ENCODE measurements at places on chromosomes 4 and X. TPM values are rescaled to one million over a fixed set of nuclear protein-coding genes. Genes with fewer than 3 reads are reported as not detected.

The NEXMIF gene
- 0.70 TPM for total RNA-seq

The UGT2B7 gene
- not detected for total RNA-seq

DNA sequence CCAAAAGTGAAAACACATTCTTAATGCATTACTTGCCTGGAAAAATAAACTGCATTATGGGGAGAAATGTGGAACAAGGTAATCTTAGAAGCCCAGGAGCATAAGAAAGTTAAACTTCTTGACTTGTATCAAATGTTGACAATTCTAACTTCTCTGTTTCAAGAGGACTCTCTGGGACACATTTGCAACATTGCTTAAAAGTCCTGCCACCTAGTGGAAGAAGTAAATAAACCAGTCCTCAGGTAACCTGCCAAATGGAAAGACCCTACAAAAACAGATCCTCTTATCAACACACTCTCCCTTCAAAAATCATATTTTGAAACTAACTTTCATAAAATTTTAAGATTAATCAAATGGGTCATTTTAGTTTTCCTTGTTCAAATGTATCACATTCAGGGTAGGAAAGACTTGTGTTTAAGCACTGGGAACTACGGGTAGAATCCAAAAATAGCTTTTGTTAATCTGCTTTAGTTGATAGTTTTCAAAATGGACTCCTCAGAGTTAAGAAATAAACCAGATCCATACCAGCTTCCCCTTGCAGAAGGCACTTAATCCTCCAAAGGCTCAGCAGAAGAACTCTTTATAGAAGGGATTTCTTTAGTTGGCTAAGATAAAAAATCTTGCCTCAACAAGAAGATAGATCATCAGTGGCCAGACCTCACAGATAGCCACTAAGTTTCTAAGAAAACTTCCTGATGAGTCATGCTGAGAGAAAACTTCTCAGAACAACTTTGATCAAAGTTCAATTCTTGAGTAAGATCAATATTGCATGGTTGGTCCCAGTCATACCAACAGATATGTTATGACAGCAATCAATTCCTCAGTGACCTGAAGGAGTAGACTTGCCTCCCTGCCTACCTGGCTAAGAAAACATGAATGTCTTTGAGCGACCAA is 141.7 kb downstream of the HHIP start:
- no peak for DNase-seq

The NXF2 gene
- not detected for total RNA-seq

DNA sequence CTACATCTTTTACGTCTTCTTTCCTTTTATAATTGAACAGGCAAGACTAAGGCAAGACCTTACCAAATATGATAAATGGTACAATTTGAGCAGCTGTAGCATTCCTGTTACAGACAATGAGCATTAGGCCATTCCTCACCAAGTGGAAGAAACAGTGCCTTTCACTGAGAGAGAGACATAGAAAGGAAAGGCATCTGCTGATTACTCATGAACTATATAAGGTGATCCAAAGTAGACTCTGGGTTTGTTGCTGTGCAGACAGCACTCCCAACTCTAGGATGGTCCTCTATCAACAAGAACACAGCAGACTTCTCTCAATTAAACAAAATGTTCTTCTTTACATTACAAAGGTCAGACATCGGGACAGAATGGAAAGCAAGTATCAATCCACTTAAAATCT is 91.9 kb downstream of the FAM13A start:
- DNase-seq = no peak

DNA sequence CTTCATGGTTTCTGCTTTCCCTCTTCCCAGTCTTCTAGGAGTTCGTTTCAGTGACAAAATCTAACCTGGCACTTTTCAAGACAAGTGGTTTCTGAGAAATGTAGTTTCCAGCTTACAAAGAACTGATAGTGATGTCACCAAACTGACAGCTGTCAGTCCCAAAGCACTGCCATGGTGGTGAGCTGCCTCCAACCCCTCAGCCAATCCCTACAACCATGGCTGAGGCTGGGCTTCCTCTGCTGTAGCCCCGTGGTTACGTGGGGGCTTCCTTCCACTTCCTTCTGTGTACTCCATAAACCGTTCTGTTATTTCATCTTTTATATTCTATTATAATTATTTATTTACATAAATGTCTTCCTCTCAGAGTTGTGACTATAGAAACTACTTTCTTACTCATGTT is 198.6 kb upstream of the AGA start:
- DNase-seq = no peak
